ENCODE measurements at places on chromosomes 3 and 15.

GRCh38 chr3:159852266-159852665 lies 136.4 kb upstream of the IL12A start:
- DNase-seq: no peak

- no peak for DNase-seq
These were observed 4.3 kb downstream of the RBP1 start for GRCh38 chr3:139534992-139535879.

DNA sequence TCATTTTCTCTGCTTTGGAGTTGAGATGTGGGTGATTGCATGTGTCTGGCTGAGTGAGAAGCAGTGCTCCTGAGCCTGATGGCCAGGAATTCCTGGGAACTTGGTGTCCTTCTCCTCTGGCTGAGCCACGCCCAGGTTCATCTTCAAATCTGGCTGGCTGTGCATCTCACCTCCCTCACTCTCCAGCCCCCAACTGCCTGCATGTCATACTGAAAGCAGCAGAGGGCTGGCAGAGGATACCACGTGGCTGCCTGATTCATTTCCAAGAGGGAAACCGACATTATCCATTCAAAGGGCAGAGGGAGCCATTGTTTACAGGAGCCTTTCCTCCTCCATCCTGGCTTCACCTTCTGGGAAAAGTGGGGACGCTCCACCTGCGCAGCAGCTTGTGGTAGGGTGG lies 57.4 kb downstream of the ABHD5 start:
- DNase-seq: no peak

- no peak for DNase-seq
These were observed 286.3 kb downstream of the ZNF385D start for GRCh38 chr3:21464746-21465145.

DNA sequence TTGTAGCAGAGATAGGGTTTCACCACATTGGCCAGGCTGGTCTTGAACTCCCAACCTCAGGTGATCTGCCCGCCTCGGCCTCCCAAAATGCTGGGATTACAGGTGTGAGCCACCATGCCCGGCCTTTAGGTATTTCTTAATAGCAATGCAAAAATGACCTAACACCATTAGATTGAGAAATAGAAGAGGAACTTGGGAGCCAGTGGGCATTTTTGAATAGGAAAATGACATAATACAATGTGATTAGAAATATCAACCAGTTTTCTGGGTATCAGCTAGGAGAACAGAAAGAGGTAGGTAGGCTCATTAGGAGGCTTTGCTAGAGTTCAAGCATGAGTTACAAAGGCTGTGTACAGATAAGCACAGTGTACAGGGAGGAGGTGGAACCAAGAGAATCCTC lies 101.8 kb upstream of the TBC1D5 start:
- no peak for DNase-seq

- no peak for DNase-seq
These were observed 854 bp downstream of the CLEC3B start for GRCh38 chr3:45026957-45027356.

- DNase-seq: no peak
These were observed 249.3 kb upstream of the TGFBR2 start for GRCh38 chr3:30356866-30357753.

DNA sequence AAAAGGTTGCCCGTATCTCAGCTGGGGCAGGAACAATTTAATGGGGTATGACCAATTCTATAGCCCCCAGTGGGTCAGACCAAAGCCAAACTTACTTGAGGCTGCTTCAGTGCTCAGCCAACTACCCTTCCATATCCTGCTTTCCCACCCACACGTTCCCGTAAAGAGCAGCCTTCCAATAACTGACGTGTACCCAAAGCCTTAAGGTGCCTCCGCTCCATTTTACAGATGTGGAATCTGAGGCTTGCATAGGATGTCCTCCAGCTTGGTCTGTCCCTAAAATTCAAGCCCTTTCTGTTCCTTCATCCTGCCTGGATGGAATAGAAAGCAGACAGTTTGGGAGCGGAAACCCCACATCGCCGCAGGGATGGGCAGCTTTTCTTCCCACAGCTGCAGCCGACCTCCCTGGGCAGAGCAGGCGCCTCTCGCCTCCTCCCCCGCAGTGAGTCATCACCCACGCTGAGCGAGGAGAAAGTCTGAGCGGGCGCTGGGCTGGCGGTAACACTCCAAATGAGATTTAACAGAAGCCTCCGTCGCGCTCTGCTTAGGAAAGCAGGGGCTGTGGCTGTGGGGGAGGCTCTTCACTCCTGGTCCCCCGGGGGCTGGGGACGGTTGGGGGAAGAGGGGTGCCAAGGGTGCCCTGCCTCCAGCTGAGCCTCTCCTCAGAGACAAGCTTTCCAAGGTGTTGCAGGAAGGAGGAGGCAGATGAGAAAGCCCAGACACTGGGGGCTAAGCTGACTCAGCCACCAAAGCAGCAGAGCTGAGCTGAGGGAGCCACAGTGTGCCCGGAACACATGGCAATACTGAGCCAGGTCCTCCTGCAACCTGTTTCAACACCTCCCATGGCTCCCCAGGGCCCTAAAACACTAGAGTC lies 57.8 kb upstream of the HRH1 start:
- peak; percentile 70 for DNase-seq

GRCh38 chr15:32706704-32707103 lies 11.1 kb upstream of the GREM1 start:
- no peak for DNase-seq

DNA sequence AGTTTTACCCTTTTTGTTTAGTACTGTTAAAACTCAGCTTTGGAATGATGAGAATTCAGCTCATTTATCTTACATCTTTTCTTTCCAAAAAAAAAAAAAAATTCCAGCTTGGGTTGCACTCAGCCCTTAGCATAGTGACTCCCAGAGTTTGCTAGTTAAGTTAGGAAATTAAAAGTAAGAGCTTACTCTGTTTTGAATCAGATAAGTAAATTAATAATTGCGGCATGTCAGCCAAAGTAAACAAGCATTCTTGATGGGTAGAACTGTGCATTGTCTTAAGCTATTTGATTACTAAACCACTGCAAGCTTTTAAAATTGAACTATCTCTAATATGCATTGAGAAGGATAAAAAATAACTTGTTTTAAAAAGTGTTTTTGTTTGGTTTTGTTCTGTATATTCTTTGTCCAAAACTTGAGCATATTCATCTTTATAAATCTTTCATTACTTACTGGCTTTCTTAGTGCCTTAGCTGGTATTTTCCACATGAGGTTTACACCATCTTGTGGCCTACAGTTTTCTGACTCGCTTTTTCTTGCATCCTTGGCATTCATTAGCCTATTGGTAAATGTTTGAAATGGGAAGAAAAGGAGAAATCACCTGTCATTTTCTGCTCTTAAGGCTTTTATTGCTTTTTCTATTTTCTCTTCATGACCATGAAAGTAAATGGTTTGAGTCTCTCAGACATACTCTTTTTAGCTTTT lies 107.6 kb downstream of the FILIP1L start:
- DNase-seq: no peak

DNA sequence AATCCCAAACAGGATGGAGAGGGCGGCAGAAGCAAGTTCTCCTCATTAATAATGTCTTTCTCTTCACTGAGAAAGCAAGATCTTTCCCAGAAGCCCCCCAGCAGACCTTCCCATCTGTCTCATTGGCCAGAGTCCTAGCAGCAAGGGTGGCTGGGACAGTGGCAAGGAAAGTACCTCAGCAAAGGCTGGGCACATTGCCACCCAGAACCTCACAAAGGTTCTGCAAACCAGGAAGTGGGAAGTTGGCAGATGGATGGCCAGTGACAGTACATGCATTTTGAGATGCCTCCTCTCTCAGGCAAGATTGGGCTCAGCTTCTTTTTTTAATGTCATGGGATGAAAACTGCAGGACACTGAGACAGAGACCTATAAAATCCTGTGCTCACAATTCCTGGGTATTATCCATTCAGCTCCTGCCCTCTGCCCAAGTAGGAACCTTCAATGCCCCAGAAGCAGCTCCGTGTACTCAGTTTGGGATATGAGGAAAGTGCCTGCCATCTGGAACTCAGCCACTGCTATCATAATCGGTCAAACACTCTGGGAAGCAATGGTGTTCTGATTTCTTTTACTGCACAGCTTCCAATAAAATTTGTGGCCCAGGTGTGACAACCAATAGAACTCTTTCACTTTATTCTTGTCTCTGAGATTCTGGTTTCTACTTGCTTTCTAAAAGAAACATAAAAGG lies 25.5 kb downstream of the DPH3 start:
- DNase-seq: no peak

DNA sequence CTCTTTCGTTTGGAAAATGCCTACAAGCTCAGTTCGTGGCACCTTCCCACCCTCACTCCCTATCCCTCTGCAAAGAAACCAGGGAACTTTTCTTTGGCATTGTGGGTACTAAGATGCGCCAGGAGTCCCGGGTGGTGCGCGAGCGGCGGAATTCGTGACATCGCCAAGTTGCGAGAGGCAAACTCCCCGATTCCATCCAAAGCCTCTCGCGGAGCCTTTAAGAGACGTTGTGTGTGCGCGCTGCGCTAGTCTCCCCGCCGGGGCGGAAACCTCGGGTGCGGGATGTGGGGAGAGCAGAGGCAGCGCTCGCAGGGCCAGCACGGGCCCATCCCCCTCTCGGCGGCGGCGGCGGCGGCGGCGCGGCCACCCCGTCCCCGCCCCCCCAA lies 443 bp upstream of the NR2F2 start:
- no peak for DNase-seq

DNA sequence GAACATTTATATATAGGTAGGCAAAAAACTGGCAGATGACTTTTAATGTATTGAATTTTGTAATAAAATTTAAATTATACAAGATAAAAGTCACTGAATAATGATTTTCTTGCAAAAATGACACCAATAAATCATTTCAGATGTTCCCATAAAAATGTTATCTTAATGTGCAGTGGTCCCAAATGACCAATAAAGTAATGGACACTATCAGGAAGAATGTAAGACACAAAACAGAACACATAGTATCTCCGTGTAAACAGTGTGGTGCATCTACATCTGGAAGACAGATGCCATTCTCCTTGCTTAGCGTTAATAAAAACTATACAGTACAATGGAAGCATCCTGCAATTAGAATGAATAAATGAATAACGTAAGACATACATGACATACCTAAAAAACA lies 41.5 kb downstream of the FGF7 start:
- DNase-seq: no peak

- DNase-seq: no peak
These were observed 496.3 kb downstream of the ROBO2 start for GRCh38 chr3:77536038-77536775.

DNA sequence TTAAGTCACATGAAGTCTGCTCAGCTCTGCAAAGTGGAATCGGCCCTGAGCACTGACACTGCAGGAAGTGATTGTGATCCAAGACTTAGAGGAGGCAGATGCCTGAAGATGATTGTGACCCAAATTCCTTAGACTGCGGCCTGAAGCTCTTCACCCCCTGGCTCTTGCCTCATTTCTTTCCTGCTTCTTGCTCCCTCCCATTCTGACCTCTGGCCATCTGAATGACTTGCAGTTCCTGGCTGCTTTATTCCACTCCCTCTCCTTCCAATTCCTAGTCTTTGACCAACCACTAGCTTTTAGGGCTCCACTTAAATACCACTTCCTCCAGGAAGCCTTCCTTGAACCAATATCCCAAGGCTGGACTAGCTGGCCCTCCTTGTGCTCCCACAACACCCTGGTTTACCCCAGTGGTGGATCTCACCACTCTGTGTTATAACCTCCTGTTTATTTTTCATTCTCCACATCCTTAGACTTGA lies 9.9 kb upstream of the EPB42 start:
- no peak for DNase-seq

- DNase-seq: no peak
These were observed 29.9 kb upstream of the GHSR start for GRCh38 chr3:172478116-172478515.

- DNase-seq: no peak
These were observed 114.1 kb upstream of the DNAJC19 start for GRCh38 chr3:181103605-181104004.

- DNase-seq: no peak
These were observed 327.5 kb downstream of the UACA start for GRCh38 chr15:70435872-70436271.

DNA sequence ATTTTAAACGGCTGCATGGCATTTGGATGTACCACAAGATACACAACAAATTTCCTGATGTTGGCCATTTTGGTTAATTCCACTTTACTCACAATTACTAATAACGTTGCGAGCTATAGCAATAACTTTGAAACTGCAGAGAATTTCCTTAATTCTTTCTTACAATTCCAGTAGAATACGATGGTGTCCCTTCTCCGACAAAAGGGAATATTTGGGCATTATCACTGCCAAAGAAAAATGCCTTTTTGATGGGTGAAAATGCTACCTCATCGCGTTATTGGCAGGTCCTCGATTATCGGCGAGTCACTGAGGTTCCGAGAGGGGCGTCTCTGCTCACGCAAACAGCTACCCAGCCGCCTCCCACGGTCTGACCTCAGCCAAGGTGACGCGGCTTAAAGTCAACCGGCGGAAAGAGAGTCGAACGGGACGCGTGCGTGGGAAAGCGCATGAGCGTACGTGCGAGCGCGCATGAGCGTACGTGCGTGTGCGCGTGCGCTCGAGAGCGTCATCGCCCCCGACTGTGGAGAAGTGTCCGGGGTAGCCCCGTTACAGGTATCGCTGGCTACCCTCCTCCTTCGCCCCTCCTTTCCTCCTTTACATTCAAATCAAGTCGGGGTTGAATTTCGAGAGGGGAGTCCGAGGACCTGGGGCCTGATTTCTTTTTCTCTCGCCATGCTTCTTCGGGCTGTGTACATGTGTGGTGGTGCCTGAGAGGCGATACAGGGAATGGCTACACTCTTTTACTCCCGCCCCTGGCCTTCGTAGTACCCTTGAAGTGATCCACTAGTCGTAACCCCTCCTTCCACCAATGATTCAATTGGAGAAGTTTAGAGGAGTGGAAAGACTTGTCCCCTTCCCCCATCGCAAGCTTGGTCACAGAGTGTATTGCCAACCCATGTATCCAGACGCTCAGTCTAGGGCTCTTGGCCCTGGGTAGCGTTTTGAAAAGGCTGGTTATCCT lies at the start of gene OXSM:
OXSM (plus strand) TSS at position 495 of the 961 bp plus-strand sequence. CDS start 931 bp downstream, outside the sequence.
- DNase-seq: peak; percentile 89

DNA sequence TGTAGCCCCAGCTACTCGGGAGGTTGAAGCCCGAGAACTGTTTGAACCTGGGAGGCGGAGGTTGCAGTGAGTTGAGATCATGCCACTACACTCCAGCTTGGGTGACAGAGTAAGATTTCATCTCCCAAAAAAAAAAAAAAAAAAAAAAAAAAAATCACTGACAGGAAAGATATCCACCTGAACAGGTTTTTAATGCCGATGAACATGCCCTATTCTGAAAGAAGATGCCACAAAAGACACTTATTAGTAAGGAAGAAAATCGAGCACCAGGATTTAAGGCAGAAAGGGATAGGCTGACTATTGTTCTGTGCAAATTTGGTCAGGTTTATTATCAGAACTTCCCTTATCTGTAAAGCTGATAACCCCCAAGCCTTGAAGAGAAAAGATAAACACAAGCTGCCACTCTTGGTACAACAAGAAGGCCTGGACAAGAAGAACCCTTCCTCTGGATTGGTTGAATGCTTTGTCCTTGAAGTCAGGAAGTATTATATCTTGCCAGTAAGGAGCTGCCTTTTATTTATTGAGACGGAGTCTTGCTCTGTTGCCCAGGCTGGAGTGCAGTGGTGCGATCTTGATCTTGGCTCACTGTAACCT lies 2.7 kb upstream of the PARP16 start:
- DNase-seq: no peak

GRCh38 chr3:161443921-161444693 lies 52.5 kb upstream of the OTOL1 start:
- DNase-seq: no peak

All from stimulated activated CD4-positive, alpha-beta T cell treated with anti-CD3 and anti-CD28 coated beads, Interleukin-12 subunit alpha, Interleukin-12 subunit beta, amount 100 ng/mL, for 4 hours (primary cell).